ENCODE measurements at places on chromosomes 2 and 18.

DNA sequence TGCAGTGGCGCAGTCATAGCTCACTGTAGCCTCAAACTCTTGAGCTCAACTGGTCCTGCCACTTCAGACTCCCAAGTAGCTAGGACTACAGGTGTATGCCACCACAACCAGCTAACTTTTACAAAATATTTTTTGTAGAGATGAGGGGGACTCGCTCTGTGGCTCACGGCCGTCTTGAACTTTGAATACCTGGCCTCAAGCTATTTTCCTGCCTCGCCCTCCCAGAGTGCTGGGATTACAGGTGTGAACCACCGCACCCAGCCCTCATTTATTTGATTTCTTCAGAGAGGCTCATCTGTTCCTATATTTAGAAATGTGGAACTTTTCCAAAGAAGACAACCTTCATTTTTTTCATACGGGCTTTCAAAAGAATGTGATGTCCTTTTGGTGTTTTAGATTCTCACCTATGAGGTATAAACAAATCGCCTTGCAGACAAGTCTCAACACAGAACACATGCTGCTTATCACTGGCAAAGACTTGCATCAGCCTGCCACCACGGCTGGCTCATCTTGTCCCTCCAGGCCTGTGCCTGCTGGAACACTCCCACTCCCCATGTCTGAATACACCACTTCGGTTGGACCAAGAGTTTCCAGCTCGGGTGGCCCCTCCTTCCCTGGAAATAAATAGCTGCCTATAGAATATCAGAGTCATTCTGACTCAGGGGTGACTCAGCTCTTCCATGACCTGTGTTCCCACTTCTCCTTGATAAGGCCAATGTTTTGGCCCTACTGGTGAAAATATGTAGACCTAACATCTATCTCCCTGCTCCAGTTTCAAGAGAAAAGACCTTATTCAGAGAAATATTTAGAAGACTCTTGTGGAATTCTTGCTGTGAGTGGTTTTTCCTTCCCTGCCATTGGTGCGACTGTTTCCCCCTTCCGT, 202.6 kb downstream of the TGIF1 start:
- no peak for DNase-seq

DNA sequence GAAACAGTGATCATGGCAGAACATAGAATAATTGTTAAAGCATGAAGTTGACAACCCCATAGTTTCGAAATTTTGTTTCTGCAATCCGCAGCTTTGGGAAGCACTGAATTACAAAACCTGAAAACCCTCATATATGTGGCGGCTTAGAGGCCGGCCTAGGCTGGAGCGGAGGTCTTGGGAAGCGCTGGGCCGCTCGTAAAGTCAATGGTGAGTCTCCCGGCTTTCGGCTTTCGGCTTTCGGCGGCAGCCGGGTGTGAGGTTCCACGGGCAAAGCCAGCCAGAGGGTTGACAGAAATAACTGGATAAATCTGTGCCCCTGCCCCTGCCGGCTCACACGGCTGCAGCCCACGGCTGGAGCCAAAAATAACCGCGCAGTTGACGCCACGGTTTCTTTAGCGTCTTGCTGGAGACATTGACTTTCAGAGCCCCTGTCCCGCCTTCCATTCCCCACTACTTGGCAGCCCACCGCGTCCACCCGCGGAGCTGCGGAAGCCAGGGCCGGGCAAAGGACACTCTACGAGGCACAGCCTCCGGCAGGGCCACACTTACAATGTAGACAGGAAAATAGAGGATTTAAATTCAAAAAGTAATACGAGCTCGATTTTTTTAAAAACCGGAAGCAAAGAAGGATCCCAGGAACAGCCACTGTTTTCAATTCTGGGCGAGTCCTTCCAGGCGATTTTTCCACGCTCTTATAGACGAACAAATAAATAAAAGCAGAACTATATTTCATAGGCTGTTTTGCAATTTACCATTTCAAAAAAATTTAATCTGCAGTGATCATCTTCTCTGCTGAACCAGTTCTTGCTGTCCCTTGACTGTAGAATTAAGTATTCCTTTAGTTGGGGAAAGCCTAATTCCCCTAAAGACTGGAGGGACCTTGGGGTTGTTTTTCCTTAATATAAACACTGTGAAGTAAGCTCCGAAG, 28.3 kb upstream of the ATP6V1B1 start:
- DNase-seq = no peak

DNA sequence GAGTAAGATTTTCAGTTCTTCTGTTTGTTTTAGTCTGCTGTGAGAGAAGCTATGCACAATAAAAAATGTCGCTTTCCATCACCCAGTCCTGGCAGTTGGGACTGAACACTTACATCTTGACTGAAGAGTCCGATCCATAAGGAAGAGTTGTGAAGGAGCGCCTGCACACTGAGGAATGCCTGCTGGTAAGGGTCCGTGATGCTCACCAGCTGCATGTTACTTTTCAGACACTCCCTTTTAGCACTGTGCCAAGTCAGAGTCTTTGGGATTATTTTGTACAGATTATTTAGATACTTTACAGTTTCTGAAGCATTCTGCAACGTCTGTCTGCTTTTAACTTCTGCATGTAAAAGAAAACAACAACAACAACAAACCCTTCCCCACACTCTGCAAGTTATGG, 42.6 kb upstream of the CD302 start:
- DNase-seq = no peak

GRCh38 chr2:135926605-135927004, 50.4 kb upstream of the MCM6 start:
- no peak for DNase-seq
